ENCODE measurements at places on chromosomes 7 and 10. TPM values are rescaled to one million over a fixed set of nuclear protein-coding genes. Genes with fewer than 3 reads are reported as not detected.

DNA sequence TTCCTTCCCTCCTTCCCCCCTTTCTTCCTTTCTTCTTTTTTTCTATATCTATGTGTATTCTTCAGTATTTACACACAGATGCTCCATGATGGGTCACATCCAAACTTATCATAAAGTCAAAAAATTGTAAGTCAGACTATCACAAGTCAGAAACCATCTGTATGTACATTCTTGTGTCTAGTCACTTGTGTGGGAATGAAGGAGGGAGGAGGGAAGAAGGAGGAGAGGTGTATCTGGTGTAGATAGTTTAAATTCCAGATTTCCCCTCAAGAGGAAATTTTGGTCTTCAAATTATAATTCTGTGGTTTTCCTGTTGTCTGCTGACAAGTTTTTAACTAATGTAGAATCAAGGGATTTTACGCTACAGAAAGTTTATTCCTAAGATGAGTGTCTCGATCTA is 287.2 kb downstream of the ETV1 start:
- no peak for DNase-seq

Gene VENTX
- polyA plus RNA-seq: 1.4 TPM

GRCh38 chr7:142539901-142540300 is 209.4 kb upstream of the PRSS1 start:
- no peak for DNase-seq

GRCh38 chr7:108810756-108811385 is 241.2 kb downstream of the DNAJB9 start:
- DNase-seq: no peak

Gene MBL2
- polyA plus RNA-seq: not detected

Data from lung (tissue), 17 donors.